Stimulated activated CD4-positive, alpha-beta T cell treated with anti-CD3 and anti-CD28 coated beads, Interleukin-4, amount 100 ng/mL, for 48 hours (primary cell): ENCODE measurements at places on chromosomes 11 and 22.

DNA sequence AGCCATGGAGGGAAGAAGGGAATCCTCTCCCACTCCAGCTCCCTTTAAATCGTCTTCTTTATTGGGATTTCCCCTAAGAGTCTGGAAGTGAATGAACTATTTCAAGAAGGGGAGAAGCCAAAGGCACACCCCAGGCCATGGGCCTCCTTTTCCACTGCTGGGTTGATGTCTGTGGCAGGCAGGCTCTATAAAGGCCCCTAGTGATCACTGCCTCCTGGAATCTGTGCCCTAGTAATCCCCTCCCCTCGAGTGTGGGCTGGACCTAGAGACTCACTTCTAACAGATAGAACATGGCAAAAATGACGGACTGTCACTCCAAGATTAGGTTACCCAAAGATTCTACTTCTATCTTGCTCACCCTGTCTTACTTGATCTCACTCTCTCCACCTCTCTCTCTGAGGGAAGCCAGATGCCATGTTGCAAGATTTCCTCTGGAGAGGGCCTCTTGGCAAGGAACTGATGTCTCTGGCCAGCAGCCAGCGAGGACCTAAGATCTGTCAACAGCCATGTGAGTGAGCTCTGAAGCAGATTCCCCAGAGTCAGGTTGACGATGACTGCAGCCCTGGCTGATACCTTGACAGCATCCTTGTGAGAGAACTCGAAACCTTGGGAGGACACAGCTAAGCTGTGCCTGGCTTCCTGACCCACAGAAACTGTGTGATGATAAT lies 444.8 kb downstream of the SOX6 start:
- no peak for DNase-seq

- peak; percentile 7 for DNase-seq
Observed at GRCh38 chr11:5922749-5923426, 19.2 kb upstream of the OR56A3 start.

- no peak for DNase-seq
Observed at GRCh38 chr11:57180081-57180561, 1.6 kb upstream of the LRRC55 start.

DNA sequence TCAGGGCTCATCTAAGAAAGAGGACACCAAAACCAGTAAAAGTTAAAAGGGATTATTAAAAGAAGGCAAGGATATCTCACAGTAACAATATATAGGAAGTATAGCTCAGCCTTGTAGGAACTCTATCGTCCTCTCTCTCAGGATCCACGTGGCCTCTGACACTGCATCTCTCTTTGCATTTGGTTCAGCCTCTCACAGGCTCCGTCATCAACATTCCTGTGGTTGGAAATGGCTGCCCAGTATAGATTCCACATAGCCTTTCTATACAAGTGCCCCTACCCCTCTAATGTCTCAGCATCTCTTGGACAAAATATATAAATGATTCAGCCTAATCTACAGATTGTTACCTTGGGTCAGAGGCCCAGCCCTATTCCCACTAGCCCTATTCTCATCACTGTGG lies 101.3 kb upstream of the DBX1 start:
- no peak for DNase-seq

- no peak for DNase-seq
Observed at GRCh38 chr11:7522121-7522520, 8.3 kb downstream of the PPFIBP2 start.

GRCh38 chr11:88813233-88813915 lies 252.4 kb downstream of the GRM5 start:
- DNase-seq, result no peak

- no peak for DNase-seq
Observed at GRCh38 chr11:68545796-68546195, 85.2 kb downstream of the PPP6R3 start.

DNA sequence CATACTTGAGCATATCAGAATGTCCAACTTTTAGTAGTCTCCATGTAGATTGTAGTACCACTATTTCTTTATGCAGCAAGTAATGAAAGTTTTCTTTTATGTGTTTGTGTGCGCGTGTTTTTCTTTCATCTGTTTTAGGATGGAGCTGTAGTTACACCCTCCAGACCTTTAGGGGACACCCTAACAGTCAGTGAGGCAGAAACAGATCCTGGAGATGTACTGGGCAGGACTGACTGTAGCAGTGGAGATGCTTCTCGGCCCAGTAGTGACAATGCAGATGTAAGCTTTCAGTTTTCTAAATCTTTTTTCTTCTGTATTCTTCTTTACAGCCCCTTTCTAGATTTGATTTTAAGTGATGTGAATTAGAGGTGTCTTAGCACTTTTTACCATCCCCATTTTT lies 79.9 kb upstream of the GRIK4 start:
- no peak for DNase-seq

DNA sequence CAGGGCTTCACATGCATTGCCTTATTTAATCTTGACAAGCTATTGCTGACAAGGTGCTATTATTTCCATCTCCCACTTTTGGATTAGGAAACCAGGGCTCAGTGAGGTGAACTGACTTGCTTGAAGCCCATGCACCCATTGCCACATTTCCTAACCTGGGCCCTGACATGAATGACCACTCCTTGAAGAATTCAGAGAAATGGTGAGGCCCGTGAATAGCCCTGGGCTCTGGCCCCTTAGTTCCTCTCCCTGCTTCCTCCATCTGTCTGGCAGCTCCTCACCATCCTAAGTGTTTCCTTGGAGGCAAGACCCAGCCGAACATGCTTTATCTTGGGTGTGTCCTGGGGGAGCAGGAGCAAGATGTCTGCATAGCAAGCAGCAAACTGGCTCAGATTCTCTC lies 56.1 kb upstream of the NECTIN1 start:
- no peak for DNase-seq

DNA sequence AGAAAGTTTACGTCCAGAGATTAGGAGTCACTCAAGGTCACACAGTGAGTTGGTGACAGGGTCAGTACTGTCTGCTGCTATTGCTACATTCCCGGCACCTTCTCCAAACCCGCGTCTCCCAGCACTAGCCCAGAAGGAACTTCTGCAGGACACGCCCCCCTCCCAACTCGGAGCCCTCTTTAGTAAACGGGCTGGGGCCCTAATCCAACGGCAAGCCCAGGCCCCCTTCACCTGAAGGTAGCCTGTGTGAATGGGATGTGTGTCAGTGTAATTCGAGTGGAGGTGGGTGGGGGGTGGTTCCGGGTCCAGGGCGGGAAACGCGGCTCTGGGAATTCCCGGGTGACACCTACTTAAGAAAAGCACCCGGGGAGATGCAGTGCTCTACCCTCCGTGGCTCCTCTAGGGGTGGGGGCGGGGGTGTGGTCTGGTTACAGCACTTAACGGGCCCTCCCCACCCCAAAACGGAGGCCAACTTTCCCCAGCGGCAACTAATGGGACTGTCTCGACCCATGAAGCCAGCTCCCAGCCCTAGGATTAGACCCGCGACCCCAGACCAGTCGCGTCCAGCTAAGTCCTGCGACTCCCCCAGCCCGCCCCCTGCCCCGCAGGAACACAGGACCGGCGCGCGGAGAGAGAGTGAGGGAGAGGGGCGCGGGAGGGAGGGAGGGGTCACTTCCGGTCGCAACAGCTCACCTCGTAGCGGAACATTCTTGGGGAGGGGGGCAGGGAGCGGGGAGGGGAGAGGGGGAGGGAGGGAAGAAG lies 468 bp downstream of the PATL1 start:
- peak; percentile 62 for DNase-seq

GRCh38 chr11:45805305-45806071 lies 539 bp downstream of the SLC35C1 start:
- DNase-seq, result no peak

DNA sequence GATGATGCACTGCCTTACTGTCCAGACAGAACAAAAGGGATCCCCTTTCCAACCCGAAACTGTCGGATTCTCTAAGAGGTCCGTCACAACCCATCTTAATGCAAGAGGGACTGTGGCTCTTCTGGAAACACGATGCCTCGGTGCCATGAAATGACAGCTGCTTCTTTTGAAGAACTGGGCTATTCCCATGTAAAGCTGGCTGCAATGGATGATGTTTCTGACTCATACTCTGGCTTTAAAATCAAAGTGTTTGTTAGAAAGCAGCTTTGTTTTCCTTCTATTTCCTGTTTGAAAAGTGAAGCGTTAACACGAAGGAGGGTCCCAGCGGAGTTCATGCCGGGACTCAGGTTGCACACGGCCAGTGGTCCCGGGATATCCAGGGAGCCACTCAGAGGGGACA lies 3.1 kb downstream of the TP53AIP1 start:
- DNase-seq, result no peak

DNA sequence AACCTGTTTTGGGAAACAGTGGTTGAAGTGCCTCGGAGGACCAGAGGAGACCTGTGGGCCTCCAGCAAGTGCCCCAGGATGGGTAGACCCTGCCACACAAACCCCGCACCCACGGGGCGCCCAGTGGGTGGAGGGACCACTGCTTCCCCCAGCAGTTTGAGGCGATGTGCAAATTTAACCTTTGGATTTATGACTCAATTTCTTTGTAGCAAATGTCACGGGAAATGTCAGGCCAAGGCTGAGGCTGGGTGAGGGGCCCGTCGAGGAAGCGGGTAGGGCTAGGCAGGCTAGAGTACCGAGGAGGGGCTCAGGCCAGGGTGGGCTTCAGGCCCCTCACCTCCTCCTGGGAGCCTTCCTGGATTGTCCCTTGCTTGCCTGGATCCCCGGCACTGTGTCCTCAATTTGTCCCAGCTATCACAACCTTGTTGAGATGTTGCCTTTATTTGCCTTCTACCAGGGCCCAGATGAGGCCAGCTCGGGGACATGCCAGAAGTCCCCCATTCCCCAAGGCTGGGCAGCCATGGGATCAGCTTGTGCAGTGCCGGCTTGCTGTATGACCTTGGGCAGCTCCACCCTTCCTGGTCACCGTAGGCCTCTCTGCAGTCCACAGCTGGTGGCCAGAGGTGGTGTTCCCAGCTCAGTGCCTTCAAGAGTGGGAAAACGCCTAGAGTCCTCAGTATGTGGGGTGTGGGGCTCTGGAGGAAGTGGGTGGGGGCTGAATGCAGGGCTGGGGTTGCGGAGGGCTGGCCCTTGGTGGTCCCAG lies 39.5 kb upstream of the PRODH start:
- no peak for DNase-seq

- DNase-seq, result no peak
Observed at GRCh38 chr11:45252877-45253276, 33.3 kb downstream of the SYT13 start.

DNA sequence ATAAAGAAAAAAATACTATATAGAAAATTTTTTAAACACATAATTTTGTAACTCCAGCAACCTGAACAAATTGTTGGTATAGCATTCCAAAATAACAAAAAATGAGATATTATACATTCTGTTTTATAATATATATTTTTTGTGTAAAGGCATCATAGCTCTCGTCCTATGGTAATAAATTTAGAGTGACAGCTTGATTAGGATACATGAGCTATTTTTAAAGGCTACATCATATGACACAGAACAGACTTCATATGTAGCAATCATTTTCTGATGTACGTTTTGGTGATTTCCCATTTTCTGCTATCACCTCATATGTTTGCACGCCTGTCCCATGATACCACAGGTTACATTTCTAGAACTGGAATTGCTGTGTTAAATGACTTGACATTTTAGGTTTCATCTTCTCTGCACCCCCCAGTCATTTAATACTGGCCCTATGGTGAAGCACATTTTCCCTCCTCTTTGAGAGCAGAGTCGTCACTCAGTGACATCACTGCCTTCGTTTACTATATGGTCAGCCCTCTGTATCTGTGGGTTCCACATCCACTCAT lies 19.5 kb downstream of the PC start:
- DNase-seq, result no peak

- DNase-seq, result no peak
Observed at GRCh38 chr22:27226666-27227065, 569.3 kb downstream of the MIAT start.

GRCh38 chr22:48742556-48743343 lies 1084.9 kb downstream of the BRD1 start:
- DNase-seq, result no peak

- peak; percentile 58 for DNase-seq
Observed at GRCh38 chr11:32809313-32809712, 14.9 kb upstream of the CCDC73 start.

DNA sequence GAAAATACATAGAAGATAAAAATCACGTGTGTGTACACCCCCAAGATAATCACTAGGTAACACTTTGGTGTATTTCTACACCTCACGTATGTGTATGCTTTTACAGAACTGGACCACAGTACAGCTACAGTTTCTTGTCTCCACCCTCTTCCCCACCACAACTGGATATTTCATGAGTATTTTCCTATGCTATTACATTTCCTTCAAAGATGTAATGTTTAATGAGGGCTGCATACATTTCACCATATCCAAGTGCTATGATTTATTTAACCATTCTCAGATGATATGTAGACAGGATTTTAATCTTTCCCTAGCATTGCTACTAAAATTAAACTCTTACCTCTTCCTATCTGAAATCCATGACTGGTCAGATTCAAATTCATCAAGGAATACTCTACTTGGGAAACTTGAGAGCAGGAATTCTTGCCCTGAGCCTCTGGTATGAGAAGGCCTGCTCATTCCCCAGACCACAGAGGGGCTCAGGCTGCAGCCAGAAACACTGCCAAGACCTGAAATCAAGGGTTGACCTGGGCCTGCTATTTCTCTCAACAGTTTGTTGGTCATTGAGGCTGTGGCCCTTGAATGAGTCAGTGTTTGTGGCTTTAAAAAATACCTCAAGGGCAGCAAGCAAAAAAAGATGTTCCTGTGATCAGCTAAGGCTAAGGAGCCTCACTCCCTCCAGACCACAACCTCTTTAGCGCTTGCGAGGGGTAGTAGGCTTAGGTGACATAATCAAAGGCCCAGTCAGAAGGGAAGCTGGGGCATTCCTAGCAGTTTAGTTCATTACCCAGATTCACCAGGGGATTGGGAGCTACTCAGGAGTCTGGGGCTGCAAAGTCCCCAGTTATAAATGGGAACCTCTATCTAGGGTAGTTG lies 55.5 kb downstream of the ABTB2 start:
- DNase-seq, result no peak

GRCh38 chr11:59944720-59945119 lies 6.5 kb downstream of the OOSP1 start:
- no peak for DNase-seq

GRCh38 chr11:115251126-115251525 lies 253.1 kb downstream of the CADM1 start:
- no peak for DNase-seq

- DNase-seq, result no peak
Observed at GRCh38 chr11:16831316-16832192, 93.1 kb downstream of the C11orf58 start.

DNA sequence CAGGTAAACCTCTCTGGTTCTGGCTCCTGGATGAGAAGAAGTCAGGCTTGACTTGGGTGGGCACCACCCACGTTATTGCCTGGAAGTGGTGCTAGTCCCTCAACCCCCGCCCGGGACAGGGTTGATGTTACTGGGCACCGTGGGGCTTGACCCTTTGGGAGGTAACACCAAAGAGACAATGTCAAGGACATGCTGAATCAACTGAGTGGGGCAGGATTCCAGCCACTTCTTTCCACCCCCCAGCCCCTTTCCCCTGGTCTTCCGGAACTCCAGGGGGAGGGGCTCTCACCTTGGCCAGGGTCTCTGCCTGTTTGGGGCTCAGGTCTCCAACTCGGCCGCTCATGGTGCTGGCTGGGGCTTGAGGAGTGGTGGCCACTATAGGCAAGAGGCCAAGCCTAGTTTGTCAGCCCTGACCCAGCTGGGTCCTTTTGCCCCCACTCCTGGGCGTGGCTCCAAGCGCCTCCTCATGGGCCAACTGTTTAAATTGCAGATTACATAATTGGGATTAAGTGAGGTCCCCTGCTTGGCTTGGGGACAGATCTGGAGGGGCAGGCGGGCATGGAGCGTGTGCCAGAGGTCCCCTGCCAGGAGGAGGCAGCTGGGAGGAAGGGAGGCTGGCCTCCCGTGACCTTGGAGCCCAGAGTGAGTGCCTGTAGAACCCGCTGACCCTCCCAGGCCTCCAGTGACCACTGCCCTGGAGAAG lies at the start of gene SEC14L3:
Gene SEC14L3 (minus strand): TSS at position 402 of the 703 bp plus-strand sequence. CDS start 59 bp downstream, at position 343.
- no peak for DNase-seq

- DNase-seq, result no peak
Observed at GRCh38 chr11:79438631-79439409, 2.0 kb downstream of the TENM4 start.
